Endothelial cell of umbilical vein (primary cell): ENCODE measurements at places on chromosomes 2 and 18. TPM values are rescaled to one million over a fixed set of nuclear protein-coding genes. Genes with fewer than 3 reads are reported as not detected.

The IL36A gene
- not detected in 2 replicates for total RNA-seq

The ALPI gene
- not detected in 2 replicates for total RNA-seq

GRCh38 chr2:209208211-209208610 lies 215.6 kb upstream of the MAP2 start:
- no peaks in the 10 kb centered on the region for H3K4me1 ChIP-seq
- DNase-seq, result no peak
- H3K36me3 ChIP-seq, result no peaks in the 10 kb centered on the region
- H3K4me3 ChIP-seq, result peak overlapping the region; percentile 10
- H3K27me3 ChIP-seq, result no peaks in the 10 kb centered on the region

DNA sequence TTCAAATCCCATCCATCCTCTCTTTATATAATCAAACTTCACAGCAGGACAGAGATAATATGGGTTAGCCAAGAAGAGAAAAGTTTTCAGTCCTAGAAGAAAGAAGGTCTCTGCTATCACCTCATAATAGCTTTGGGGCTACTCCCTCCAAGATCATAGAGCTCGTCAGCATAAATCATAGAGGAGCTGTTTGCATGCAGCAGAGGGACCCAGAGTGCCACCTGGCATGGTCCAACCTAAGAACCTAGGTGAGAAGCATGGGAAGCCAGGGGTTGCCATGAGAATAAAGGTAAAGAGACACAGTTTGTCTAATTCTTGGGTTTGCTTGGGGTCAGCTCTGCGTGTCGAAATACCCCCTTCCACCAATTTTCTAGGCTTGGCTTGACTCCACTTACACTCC lies 87.1 kb upstream of the CYP1B1 start:
- H3K4me1 ChIP-seq, result no peaks in the 10 kb centered on the region
- DNase-seq, result no peak
- no peak overlapping the region for H3K27ac ChIP-seq
- H3K36me3 ChIP-seq, result no peaks in the 10 kb centered on the region
- peaks cover 3% of the 10 kb centered on the region for H3K27me3 ChIP-seq
- H3K4me3 ChIP-seq, result no peak overlapping the region

The PAIP2B gene
- 0.58 and 0.62 TPM in 2 replicates for total RNA-seq

DNA sequence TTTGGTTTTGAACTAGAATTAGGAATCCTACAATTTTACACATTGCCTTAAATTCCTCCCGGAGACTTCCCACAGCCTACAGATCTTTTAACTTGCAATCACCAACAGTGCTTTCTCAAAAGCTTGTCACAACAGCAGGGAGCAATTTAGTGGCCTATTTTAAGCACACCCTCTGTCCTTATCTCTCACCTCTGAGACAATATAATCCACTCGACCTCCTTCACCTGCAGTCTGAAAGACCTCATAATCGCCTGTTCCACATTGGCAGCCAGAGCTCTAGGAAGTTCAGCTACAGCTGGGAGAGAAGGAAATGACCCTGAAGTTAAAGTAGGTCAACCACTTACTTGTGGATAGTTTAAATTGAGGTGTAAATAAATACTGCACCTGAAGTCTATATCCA lies 249.7 kb upstream of the DLGAP1 start:
- H3K27ac ChIP-seq, result no peak overlapping the region
- H3K27me3 ChIP-seq, result no peaks in the 10 kb centered on the region
- H3K36me3 ChIP-seq, result no peaks in the 10 kb centered on the region

DNA sequence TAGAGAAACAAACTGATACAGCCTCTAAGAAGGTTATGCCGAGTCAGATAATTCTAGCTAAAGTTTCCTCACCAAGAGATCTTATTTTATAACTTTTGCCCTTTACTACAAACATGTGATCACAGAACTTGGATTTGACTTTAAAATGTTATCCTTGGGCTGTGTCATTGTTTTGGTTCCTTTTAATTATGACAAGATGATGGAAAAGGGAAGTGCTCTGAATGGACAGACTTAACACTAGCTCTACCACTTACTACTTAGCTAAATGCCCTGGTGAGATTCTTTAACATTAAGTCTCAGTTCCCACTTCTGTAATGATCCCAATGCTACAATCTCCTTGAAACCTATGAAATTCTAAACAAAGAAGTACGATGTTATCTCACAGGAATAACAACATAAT lies 69.9 kb downstream of the RTTN start:
- H3K27ac ChIP-seq, result no peak overlapping the region
- no peaks in the 10 kb centered on the region for H3K27me3 ChIP-seq
- H3K36me3 ChIP-seq, result no peaks in the 10 kb centered on the region
- H3K4me3 ChIP-seq, result no peak overlapping the region

DNA sequence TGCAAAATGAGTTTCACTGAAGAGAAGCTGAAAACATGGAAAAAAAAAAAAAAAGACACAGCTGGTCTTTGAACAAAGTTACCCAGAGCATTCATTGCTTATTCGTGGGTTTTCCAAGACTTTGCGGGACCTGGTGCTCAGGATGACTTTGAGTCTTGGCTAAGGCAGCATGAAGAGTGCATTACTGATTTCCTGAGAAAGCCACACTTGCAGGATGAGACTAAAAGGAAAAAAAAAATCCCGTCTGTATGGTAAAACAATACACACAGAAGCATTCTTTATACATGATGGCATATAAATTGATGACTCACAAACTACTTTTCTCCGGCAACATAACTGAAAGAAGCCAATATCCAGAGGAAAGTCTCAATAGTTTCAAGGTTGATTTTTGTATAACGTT lies 195.4 kb downstream of the SPP2 start:
- H3K36me3 ChIP-seq, result no peaks in the 10 kb centered on the region
- peak; percentile 91 for DNase-seq
- no peaks in the 10 kb centered on the region for H3K27me3 ChIP-seq
- H3K27ac ChIP-seq, result peak overlapping the region; percentile 83

DNA sequence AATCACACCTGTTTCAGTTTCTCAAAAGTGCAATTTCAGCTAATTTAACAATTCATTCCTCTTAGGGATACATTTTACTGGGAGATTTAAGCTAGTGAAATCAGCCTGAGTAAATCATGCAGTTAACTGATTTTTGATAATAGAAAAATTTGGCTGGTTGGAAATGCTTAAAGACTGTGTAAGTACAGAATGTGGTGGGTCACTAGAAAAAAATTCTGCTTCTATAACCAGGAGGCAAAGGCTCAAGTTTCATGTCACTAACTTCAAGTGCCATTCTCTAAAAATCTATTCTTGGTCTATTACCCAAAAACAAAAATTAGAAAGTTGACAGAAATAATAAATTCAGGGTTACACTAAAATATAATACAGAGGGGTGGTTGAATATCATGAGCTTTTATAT lies 271.3 kb downstream of the CCDC178 start:
- no peaks in the 10 kb centered on the region for H3K36me3 ChIP-seq
- no peak overlapping the region for H3K4me3 ChIP-seq
- H3K4me1 ChIP-seq, result no peaks in the 10 kb centered on the region
- no peaks in the 10 kb centered on the region for H3K27me3 ChIP-seq
- DNase-seq, result no peak

- H3K27me3 ChIP-seq, result no peaks in the 10 kb centered on the region
- no peaks in the 10 kb centered on the region for H3K36me3 ChIP-seq
- peak; percentile 81 for DNase-seq
- peaks cover 62% of the 10 kb centered on the region for H3K4me1 ChIP-seq
Measured at GRCh38 chr18:55318951-55319441, 269.0 kb downstream of the TCF4 start.

DNA sequence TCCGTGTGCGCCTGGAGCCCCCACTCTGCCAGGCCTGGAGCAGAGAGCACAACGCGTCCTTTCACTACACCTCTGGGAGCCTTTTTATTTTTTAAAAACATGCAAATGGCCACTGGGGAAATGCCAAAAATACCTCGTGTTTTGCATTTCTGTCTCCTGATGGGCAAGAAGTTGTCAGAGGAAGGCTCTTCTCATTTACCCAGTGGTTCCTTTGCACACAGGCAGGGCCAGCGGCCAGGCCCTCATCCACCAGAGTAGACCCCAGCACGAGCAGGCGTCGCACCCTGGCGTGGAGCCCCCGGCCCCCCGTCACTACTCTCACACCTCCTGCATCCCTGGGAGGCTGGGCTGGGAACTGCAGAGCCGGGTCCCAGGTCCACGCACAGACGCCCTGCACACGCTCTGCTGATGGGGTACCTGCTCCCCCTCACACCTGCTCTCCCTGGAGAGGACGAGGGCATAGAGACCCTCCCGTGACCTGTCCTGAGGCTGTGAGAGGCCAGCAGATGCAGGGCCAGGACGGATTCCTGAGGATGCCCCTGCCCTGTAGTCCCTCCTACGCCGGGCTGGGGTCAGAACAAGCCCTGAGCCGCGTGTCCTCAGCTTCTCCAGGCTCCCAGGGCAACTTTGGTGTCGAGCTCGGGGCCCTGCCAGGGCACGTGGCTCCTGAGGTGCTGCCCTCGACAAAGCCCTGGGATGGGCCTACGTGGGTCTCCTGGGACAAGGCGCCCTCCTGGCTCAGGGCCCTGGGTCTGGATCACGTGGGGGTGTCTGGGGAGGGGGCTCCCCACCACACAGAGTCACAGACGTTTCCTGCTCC lies 65.0 kb downstream of the NFATC1 start:
- peak overlapping the region; percentile 98 for H3K27ac ChIP-seq
- DNase-seq, result no peak
- peaks cover 32% of the 10 kb centered on the region for H3K4me1 ChIP-seq
- peaks cover 22% of the 10 kb centered on the region for H3K36me3 ChIP-seq
- no peaks in the 10 kb centered on the region for H3K27me3 ChIP-seq

DNA sequence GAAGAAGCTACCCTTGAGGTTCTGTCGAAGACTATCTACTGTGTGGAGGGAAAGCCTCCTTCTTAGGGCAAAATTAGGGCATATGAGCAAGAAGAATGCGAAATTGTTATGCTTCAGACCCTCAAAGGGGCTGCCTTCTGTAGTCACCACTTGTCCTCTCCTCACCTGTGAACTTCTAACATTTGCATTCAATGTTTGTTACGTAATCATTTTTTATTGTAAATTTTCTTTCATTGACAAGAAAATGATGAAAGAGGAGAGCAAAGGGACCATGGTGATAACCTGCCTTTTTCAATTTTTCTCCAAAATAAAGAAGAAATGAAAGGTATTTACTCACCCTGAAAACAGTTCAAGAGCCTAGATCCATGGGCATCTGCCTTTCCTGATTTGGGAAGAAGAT lies 193.0 kb downstream of the SP3 start:
- H3K36me3 ChIP-seq, result no peaks in the 10 kb centered on the region
- H3K27ac ChIP-seq, result no peak overlapping the region
- no peak for DNase-seq
- H3K4me3 ChIP-seq, result no peak overlapping the region
- H3K27me3 ChIP-seq, result no peaks in the 10 kb centered on the region

The AAMP gene
- total RNA-seq, result 59.7 and 69.3 TPM in 2 replicates

The CD28 gene
- 0.15 TPM in 1 of 2 replicates, not detected in the other for total RNA-seq

The GPR35 gene
- total RNA-seq, result 0.25 and 0.33 TPM in 2 replicates

DNA sequence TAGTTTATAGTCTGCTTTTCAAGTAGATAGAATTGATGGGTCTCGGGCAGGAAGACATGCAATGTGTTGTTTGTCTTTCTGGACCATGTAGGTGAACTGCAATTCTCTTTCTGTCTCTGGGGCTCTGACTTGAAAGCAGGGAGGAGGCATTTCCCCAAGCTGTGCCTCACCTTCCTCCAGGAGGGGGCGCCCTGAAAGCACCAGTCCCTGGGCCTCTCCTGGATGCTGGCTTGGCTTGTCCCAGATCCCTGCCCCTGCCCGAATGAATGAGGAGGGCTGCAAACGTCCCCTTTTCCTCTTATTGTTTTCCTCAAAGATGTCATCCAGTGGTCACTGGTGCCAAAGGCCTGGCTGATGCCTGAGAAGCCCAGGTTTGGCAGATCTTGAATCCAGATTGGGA lies 270.6 kb downstream of the CELF4 start:
- H3K27ac ChIP-seq, result no peak overlapping the region
- no peaks in the 10 kb centered on the region for H3K27me3 ChIP-seq
- DNase-seq, result peak; percentile 5
- no peaks in the 10 kb centered on the region for H3K4me1 ChIP-seq
